ENCODE measurements at places on chromosomes 1 and 21.

DNA sequence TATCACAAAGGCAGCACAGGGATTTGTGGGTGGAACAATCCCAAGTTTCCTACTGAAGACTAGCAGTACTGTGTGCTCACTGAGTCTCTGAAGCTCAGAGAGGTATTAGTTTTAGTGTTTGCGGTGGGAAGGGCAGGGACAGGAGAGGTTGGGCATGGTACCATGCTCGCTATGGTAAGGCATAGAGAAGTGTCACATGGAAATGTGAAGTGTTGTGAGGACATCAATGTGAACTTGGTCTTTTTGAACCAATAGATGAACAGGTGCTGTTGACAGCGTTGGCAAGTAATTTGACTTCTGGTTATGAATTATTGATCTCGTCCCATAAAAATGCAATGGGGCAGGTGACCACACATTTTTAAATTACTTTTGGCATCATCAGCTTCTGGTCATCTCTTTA, 55.8 kb upstream of the ADAMTS1 start:
- no peak for DNase-seq

GRCh38 chr1:7236844-7237515, 451.7 kb downstream of the CAMTA1 start:
- no peak for DNase-seq

GRCh38 chr1:246155923-246156322, 351.2 kb downstream of the SMYD3 start:
- no peak for DNase-seq

- no peak for DNase-seq
Observed at GRCh38 chr1:79040424-79041082, 34.0 kb upstream of the ADGRL4 start.

DNA sequence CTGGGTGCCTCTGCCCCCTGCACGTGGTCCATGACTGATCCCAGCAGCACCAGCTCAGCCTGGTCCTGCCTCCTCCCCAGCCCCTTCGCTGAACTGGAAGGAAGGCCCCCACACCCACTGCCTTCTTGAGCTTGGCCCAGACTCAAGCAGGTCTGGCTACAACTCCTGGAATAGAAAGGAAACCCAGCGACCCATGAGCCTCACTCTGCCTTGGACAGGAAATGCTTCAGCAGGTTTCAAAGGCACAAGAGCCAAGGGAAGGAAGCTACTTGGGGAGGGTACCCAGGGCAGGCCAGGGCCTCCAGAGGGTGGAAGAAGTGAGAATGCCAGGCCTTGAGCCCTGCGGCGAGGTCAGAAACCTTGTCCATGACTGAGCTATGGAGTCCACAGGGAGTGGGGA, 35.9 kb upstream of the RD3 start:
- no peak for DNase-seq

DNA sequence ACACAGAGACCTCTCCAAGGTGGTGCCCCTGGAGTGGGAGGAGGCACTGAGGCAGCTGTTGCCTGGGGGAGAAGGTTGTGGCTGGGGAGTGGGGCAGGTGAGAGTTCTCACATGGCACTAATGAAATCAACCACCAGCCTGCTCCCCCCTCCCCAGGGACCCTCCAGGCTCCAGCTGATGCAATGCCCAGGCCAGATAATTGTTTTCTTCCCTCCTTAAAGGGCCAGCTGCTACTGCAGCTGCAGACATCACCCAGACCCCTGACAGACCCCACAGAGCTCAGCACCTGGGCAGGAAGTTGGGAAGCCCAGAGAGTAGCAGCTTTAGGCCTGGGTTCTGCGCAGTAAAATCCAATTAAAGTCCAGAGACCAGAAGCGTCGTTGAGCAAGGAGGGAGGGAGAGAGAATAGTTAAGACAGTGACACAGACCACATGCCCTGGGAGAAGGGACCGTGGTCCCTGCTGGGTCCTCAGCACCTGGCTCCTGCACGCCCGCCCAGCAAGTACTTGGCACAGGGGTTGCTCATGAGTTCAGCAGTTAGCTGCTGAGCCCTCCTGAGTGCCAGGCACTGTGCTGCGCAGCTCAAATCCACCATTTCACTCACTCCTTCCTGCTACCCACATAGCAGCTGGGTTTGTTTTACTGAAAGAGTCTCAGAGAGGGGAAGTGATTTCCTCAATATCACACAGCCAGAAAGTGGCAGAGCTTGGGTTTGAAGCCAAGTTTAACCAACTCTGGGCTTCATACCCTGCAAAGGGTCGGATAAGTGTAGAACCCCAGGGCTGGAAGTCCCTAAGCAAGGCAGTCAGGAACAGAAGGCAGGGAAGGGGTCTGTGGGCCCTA, 1.9 kb downstream of the RIMS3 start:
- DNase-seq: no peak

DNA sequence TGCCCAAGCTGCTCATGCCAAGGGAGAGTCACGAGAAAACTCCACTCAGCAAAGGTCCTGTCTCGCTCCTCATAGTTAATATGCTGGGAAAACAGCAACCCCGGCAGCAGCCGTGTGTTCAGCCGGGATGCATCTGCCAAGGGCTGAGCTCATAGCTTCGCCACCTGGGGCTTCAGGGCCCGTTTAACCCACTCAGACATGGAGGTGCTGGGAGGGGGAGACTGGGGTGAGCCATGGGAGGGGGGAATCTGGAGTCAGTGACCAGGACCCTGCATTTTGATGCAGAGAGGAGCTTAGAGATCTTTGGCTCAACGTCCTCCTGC, 283.4 kb downstream of the PTPRU start:
- no peak for DNase-seq

- no peak for DNase-seq
Observed at GRCh38 chr21:34088752-34089151, 15.4 kb downstream of the MRPS6 start.

GRCh38 chr1:23167353-23168078, 1.1 kb downstream of the LUZP1 start:
- DNase-seq: no peak

DNA sequence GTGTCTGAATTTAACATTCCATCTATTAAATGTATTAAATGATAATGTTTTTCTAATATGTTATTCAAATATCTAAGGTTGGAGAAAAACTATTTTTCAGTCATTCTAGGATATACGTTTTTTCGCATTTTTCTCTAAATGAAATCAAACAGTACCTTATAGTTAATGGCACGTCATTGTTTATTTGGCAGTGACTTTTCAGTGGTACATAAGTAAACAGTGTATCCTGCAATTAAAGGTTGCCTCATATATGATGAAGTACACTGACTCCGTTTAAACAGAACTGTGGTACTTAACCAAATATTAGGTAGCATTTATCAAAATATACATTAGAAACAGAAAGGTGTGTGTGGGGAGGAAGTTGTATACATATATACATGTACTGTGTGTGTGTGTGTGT, 79.2 kb downstream of the EPS15 start:
- DNase-seq: no peak

GRCh38 chr1:52631759-52632331, 1.1 kb upstream of the SHISAL2A start:
- no peak for DNase-seq

- DNase-seq: no peak
Observed at GRCh38 chr1:167054946-167055630, 35.1 kb downstream of the GPA33 start.

DNA sequence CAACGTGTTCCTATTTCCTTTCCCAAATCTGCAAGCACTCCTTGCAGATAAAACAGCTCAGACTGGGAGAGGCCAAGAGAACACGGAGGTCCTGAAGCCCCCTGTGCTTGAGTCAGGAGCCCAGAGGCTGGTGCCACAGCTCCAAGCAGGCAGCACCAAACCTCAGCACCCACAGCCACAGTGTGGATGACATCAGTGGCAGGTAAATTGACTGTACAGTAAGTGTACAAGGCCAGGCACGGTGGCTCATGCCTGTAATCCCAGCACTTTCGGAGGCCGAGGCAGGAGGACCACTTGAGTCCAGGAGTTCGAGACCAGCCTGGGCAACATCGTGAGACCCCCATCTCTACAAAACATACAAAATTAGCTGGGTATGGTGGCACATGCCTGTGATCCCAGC, 1.9 kb upstream of the COL6A1 start:
- no peak for DNase-seq

DNA sequence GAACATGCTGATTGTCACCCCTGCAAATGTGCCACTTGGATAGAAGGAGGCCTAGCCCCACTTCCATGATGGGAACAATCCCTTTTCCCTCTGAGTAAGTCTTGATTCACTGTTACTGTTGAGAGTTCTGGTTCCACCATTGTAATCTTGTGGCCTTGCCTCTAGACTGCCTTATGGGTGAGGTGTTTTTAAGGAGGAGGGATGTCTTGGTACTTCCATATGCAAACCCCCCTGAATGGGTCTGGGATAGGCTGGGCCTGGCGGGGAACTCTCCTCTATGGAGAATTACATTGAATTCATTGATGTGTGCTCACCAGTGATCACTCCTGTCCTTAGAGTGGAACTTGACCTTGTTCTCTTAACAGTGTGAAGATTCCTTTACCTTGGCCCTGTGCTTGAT, 5.8 kb downstream of the GALNT2 start:
- DNase-seq: no peak

DNA sequence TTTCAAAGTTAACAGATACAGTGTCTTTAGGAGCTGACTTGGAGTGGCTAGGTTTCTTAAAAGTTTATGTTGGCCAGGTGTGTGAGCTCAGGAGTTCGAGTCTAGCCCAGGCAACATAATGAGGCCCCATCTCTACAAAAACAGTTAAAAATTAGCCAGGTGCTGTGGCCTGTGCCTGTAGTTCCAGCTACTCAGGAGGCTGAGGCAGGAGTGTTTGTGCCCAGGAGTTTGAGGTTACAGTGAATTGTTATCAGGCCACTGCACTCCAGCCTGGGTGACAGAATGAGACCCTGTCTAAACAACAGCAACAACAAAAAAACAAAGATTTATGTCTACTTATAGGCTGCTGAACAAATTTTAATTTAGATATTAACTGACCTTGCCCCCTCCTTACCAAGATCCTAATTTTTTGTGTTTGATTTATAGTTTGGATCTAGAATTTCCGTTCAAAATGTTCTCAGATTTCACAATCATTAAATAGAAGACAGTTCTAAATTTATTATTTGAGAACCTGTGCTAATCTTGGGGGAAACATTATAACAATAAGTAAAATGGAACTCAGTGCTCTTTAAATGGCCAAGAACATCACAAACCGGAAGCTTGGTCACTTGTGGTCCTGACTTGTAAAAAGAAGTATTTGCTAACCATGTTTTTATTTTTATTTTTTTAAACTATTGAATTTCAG, 67.8 kb downstream of the POU2F1 start:
- DNase-seq: no peak

- no peak for DNase-seq
Observed at GRCh38 chr1:19812875-19813642, 2.0 kb downstream of the RNF186 start.

DNA sequence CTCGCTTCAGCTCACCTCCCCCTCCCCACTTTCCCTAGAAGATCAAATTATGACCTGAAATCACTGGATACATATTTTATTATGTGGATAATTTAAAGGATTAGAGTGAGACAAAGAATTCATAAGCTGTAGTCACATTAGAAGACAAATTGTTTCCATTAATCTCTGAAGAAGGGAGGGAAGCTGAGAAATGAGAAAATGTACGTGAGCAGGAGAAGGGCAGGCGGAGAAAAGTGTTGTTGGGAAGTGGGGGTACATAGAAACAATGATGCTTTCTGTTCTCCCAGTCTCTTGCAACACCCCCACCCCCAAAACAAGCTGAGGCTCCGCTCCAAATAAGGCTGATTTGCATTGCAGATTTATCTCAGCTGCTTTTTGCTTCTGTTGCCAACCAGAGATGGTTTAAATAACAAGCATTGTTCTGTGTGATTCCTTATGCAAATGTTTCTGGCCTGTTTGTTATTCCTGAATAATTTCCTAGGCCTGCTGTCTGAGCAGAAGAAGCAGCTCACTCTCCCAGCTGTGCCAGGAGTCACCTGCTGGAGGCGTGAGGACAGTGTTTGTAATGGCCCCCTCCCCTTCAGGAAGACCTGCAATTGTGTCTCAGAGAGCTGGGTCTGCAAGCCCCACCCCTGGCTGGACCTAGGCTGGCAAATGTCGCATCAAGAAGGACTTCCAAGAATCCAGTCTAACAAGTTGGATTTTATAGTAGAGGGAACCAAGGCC, 121.8 kb upstream of the TNR start:
- no peak for DNase-seq

GRCh38 chr1:20349561-20349960, 58.9 kb downstream of the VWA5B1 start:
- no peak for DNase-seq

DNA sequence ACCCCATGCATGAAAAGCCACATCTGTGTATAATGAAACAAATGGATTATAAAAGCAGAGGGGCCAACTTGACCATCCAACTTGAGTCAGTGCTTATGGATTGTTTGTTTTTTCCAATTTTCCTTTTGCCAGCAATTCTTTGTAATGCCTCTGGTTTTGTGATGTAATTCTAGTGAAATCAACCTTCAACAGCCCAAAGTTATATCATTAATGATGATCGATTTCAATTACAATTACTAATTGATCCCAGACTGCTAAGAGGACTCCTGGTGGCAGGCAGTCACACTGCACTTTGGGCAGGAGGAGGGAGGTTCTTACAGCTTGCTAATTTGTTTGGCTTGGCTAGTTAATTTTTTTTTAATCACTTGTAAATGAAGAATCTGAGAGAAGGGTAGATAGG, 552.3 kb downstream of the NUF2 start:
- no peak for DNase-seq

- no peak for DNase-seq
Observed at GRCh38 chr1:228459091-228459993, 27.8 kb upstream of the RNF187 start.

GRCh38 chr1:46158312-46159281, 16.3 kb upstream of the TSPAN1 start:
- no peak for DNase-seq

- DNase-seq: no peak
Observed at GRCh38 chr1:226762988-226763904, 24.2 kb upstream of the ITPKB start.

GRCh38 chr21:46434322-46434958, 24.3 kb upstream of the DIP2A start:
- no peak for DNase-seq

DNA sequence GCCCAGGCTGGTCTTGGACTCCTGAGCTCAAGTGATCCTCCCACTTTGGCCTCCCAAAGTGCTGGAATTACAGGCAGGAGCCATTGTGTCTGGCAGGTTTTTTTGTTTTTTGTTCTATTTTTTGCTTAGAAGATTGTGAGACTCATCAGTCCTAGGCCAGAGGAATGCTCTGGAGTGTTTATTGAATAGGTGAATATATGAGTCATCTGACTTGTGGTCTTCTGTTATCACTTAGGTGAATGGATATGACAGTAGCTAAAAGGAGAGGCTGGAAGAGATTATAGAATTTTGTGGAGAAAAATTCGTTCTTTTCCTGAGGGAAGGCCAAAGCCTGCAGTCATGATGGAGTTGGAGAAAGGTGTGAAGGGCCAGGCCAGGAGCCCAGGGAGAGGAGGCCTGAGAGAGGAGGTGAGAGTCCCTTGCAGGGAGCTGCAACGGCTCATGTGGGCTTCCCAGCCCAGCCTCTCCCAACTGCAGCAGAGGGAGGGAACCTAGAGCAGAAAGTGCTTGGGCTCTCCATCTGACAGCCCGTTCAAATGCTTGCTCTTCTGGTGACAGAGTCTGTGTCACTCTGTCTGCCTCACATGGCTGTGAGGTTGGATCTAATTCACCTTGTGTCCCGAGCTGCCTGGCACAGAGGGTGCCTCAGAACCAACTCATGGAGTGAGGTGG, 31.6 kb upstream of the ACOT11 start:
- no peak for DNase-seq

GRCh38 chr1:215113776-215114153, 31.2 kb downstream of the KCNK2 start:
- DNase-seq: no peak

Data from non-pigmented ciliary epithelial cell (primary cell).